Activated CD8-positive, alpha-beta T cell treated with anti-CD3 and anti-CD28 coated beads for 36 hours (primary cell): ENCODE measurements at places on chromosomes 11 and 22. TPM values are rescaled to one million over a fixed set of nuclear protein-coding genes. Genes with fewer than 3 reads are reported as not detected.

KCNJ1 gene
- total RNA-seq, result not detected

MS4A3 gene
- not detected for total RNA-seq

GVQW3 gene
- 4.2 TPM for total RNA-seq

NRIP3 gene
- total RNA-seq, result 1.1 TPM

OR4A16 gene
- not detected for total RNA-seq

NLRP14 gene
- total RNA-seq, result 0.11 TPM

TEX12 gene
- not detected for total RNA-seq

APOC3 gene
- total RNA-seq, result not detected

SCGB1D2 gene
- total RNA-seq, result not detected

BIK gene
- 2.5 TPM for total RNA-seq

TRIM49 gene
- not detected for total RNA-seq

C1QTNF4 gene
- 0.18 TPM for total RNA-seq

DNAJB7 gene
- not detected for total RNA-seq

TREH gene
- not detected for total RNA-seq

KCTD14 gene
- total RNA-seq, result 0.16 TPM

NAALAD2 gene
- not detected for total RNA-seq

UBQLN3 gene
- not detected for total RNA-seq

OR4D5 gene
- not detected for total RNA-seq

OTOG gene
- total RNA-seq, result not detected

NXPE1 gene
- total RNA-seq, result not detected

TSPAN32 gene
- total RNA-seq, result 4.9 TPM

CARNS1 gene
- 6.9 TPM for total RNA-seq

CSNK2A3 gene
- 4.2 TPM for total RNA-seq

KAT5 gene
- total RNA-seq, result 71.8 TPM

IL17REL gene
- 0.14 TPM for total RNA-seq

POTEH gene
- total RNA-seq, result not detected

SLC5A4 gene
- not detected for total RNA-seq

PAMR1 gene
- total RNA-seq, result not detected

PLEKHB1 gene
- total RNA-seq, result 11.8 TPM

OR52E8 gene
- total RNA-seq, result not detected

GRM5 gene
- total RNA-seq, result not detected

MRGPRX2 gene
- total RNA-seq, result not detected

STK33 gene
- total RNA-seq, result 3.6 TPM

PTPRJ gene
- 23.4 TPM for total RNA-seq

MOGAT2 gene
- not detected for total RNA-seq

PICALM gene
- 57.5 TPM for total RNA-seq

TMEM121B gene
- total RNA-seq, result 0.14 TPM

LRRC55 gene
- not detected for total RNA-seq

DDX25 gene
- total RNA-seq, result 0.43 TPM

C22orf31 gene
- not detected for total RNA-seq

PRR33 gene
- total RNA-seq, result 0.16 TPM

DENND5A gene
- 44.3 TPM for total RNA-seq

PNPLA5 gene
- total RNA-seq, result not detected

KCNQ1 gene
- total RNA-seq, result 9.5 TPM

CARD16 gene
- 15.2 TPM for total RNA-seq

OR51B4 gene
- not detected for total RNA-seq

OR5A1 gene
- not detected for total RNA-seq

GNAZ gene
- 0.50 TPM for total RNA-seq

PATL1 gene
- total RNA-seq, result 60.6 TPM

TMEM191B gene
- total RNA-seq, result 1.2 TPM

GGT5 gene
- total RNA-seq, result not detected

RHOD gene
- not detected for total RNA-seq

NCR3LG1 gene
- 3.4 TPM for total RNA-seq

SEPTIN5 gene
- total RNA-seq, result 1.3 TPM

TESMIN gene
- total RNA-seq, result 4.9 TPM

KCNE3 gene
- total RNA-seq, result not detected

RASD2 gene
- total RNA-seq, result not detected

SCGB1D4 gene
- total RNA-seq, result not detected

OR51E1 gene
- total RNA-seq, result not detected
